ENCODE measurements at places on chromosomes 7 and 10.

DNA sequence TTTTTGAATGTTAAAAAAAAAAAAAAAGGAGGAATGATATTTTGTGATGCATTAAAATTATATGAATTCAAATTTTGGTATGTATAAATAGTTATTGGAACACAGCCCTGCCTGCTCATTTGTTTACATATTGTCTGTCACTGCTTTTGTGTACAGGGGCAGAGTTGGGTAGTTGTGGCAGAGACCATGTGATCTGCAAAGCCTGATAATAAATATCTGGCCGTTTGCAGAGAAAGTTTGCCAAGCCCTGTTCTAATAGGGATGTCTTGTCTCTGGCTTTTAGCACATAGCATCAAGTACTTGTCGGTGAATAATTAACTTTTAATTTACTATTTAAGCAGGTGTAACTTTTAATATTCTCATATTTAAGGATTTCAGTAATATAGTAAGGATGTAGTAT, 19.8 kb downstream of the TSPAN13 start:
- no peak for DNase-seq

- DNase-seq: no peak
These were observed 171.4 kb downstream of the RAPGEF5 start for GRCh38 chr7:22185559-22185958.

DNA sequence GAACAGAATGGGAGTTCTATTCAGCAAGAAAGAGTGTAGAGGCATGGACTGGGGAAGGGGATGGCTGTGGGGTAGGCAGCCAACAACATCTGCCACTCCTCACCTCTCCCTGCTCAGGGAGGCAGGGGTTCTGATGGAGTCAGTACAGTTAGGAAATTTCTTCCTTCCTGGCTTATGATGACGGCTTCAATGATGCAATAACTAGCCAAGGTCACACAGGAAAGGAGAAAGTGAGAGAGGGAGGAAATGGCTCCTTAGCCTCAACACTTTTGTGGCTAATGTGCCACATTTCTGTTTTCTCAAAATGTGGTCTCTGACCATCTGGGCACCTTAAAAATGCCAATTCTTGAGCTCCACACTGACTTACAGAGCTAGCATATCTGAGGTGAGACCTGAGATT, 79.3 kb upstream of the PDZD8 start:
- no peak for DNase-seq

- DNase-seq: no peak
These were observed 106.6 kb downstream of the ADAM22 start for GRCh38 chr7:88040694-88041093.

GRCh38 chr7:153422291-153423209, 629.6 kb upstream of the DPP6 start:
- no peak for DNase-seq

GRCh38 chr10:63720072-63720537, 198.9 kb downstream of the REEP3 start:
- no peak for DNase-seq

DNA sequence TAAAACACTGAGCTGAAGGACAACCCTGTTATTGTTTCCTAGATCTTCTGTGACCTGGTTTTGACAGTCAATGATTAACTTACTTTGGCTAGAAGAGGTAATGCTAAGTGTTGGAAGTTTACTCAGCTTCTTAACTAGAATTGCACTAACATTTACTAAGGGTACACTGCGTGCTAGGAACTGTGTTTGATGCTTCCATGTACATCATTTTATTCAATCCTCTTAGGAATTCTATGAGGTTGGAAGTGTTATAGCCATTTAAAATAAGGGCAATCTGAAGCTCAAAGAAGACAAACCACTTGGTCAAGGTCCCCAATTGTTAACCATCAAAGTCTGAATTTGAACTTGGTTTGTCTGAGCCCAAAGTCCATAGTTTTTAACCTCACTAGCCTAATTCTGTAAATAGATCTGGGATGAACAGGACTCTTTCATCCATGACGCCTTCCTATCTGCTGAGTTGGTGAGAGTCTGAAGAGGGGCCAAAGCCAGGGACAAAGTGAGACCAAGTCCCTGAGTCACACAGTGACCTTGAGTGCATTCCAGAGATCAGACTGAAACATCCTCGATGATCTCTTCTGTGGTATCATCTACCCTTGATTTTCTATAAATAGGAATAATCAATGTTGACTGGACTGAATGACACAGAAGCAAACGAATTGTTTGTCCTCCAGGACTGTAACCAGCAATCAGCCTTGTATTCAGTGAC, 29.2 kb upstream of the ZNRF2 start:
- no peak for DNase-seq

GRCh38 chr10:119166564-119166963, 1.1 kb upstream of the SFXN4 start:
- DNase-seq: no peak

GRCh38 chr10:47260505-47261111, 39.4 kb upstream of the GDF10 start:
- no peak for DNase-seq

DNA sequence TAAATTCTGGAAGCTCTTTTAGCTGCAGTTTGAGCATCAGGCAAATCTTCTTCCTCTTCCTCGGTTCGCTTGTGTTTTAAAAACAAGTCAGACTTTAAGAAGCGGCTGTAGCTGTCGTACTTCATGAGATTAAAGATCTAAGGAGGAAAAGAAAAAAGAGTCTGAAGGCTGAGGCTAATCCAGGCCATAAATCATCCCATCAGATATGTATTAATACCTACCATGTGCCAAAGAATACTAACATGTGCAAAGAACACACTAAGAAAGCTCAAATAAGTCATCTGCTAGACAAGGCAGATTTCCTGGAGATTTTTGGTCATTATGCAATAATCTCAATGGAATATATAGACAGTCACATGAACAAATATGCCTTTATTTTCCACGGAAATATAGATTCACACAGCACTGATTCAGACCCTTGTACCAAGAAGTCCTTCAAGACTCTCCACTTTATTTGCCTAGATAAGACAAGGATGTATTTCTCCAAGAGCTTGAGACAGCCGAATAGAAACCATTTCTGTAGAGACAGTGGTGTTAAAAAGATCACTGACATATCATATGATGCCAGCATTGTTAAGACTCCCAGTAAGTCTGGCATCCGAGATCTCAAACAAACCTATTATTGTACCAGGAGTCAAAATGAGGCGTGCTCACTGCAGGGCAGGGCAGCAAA, 42.3 kb downstream of the RGS10 start:
- DNase-seq: no peak

- no peak for DNase-seq
These were observed 36.3 kb downstream of the PLAC9 start for GRCh38 chr10:80168679-80169380.

DNA sequence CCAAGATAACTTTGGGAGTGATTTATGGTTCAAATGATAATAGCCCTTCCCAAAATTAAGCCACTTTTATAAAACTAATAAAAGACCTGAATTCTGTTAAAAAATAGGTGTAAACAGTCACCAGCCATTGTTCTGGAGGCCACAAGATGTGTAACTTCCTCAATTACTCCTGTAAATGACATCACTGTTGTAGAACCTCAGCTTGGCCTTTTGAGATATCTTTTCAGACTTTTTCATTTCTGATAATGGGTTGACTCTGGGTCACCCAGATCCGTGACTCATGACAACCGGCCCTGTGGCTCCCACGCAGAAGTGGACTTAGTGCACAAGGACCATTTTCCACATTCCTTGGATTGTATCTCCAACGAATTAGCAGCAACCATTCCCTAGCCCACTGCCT, 106.6 kb downstream of the DKK1 start:
- DNase-seq: no peak

DNA sequence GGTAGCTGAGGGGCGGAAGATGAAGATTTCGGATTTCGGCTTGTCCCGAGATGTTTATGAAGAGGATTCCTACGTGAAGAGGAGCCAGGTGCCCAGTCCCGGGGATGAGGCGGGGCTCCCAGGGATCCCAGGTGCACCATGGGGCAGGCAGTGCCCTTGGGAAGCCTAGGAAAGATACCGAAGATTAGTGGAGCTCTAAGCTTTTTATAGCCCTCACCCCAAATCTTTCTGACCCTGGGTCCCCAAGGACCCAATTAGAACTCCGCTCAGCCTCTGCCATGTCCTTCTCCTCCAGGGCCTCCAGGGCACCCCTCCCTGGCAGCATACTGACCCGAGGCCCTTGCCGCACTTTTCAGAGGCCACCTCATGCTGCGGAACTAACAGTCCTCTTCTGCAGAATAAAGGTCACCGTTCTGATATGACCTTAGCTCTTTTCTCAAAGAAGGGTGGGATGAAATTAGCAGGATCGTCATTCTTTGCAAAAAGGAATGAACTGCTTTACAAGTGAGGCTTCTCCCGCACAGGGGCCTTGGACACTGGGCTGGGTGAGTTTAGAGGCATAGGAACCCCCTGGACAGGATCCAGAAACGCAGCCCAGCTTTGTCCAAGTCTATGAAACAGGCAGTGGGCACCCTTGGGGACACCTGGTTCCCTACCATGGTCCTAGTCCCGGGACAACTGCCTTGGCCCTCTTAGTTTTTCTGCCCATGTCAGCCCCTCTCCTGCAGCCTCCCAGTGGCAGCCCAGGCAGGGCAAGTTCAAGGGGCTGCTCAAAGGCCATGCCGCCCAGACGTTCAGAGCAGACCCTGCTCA, 17.9 kb upstream of the CSGALNACT2 start:
- DNase-seq: no peak

DNA sequence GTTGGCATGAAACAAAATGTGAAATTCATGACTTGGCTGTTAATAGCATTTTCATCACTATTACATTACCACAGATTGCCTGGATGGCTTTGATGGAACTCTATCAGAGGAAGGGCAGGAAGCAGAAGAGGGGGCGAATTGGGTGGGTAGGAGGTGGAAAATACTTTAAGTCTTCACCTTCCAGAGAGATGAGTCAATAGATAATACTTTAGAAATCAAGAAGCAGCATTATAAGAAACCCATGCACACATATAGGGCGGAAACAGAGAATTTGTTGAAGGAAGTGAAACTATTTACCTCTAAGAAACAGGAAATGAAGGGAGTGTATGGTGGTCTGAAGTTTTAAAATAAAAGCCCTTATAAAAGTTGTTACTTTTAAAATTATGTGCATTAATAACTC, 152.1 kb upstream of the TARP start:
- DNase-seq: no peak
